Left colon (tissue), 2 donors: ENCODE measurements at places on chromosomes 6 and 20.

DNA sequence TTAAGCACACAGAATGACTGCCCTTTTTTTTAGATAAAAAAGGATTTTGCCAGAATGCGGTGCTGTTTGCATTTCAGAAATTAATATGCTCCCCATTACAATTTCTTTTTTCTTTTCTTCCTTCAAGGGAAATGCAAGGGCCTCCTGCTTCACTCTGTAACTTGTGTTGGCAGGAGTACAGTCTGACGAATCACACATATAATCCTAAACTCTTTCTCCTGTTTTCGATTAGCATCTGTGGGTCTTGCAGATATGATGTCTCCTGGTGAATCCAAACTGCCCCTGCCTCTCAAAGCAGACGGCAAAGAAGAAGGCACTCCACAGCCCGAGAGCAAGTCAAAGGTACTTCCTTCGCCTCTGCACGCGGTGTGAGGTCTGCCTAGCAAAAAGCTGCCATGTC, 149.5 kb downstream of the TMEM242 start:
- DNase-seq, result no peak

DNA sequence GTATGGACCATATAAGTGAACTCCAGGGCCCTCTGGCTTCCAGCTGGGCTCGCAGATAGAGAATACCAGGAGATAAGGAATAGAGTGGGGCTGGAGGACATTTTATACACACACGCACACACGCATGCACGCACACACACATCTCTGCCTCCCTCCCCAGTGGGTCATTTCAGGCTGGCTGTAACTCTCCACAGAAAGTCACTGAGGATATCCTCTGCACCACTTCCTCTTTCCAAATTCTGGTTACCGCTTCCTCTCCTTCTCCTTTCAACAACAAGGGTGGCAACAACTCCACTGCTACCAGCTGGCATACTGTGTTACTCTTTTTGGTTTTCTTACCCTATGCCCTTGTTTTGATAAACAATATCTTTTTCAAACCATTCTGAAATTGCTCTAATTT, 280.2 kb downstream of the COL12A1 start:
- DNase-seq, result no peak

- DNase-seq, result no peak
Observed at GRCh38 chr6:20954315-20954714, 420.1 kb downstream of the CDKAL1 start.

DNA sequence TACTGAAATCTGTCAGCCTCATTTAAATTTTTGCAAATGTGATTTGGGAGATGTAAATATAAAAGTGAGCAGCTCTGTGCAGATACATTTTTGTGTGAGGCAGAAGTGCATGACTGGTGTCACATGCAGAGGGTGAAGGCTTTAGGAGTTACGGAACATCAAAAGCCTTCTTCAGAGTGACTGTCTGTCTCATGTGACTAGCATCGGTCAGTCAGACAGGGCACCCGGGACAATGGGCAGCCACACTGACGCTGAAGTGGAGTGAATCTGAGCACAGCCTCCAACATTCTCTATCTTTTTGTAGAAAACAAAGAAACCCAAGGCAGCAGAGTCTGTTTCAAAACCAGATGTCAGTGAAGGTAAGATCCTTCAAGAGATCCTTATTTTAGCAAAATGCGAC, 7.9 kb upstream of the FAM209A start:
- DNase-seq, result no peak

GRCh38 chr6:14499841-14500240, 382.3 kb downstream of the CD83 start:
- no peak for DNase-seq

GRCh38 chr20:18059603-18060002, 1.9 kb upstream of the OVOL2 start:
- DNase-seq, result no peak

DNA sequence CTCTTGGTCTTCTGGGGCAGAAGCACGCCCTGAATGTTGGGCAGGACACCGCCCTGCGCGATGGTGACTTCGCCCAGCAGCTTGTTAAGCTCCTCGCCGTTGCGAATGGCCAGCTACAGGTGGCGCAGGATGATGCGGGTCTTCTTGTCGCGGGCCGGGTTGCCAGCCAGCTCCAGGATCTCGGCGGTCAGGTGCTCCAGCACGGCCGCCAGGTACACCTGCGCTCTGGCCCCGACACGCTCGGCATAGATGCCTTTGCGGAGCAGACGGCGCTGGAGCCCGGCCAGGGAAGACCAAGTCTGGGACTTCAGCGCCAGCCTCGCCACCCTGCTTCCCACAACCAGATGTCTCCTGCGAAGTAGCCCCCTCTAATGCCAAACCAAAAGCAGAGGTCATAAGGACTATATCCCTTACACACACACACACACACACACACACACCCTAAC, 8.0 kb upstream of the SLC17A3 start:
- peak; percentile 45 for DNase-seq

DNA sequence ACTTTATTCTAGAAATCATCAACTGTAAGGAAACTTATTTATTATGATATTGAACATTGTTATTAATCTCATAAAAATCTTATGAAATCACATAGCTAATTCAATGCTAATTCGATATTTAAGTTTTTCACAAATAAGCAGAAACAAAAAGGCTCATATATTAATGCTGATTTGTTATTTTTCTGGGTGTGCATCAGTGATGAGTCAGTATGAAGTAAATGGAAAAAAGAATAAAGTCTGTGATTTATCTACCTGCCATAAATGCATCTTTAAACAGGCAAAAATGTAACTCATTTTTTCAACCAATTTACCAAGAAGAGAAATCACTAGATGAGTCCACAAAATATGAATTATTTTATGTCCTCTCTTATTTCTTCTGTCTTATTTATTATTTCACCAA, 253.5 kb downstream of the PTPRK start:
- DNase-seq, result no peak

DNA sequence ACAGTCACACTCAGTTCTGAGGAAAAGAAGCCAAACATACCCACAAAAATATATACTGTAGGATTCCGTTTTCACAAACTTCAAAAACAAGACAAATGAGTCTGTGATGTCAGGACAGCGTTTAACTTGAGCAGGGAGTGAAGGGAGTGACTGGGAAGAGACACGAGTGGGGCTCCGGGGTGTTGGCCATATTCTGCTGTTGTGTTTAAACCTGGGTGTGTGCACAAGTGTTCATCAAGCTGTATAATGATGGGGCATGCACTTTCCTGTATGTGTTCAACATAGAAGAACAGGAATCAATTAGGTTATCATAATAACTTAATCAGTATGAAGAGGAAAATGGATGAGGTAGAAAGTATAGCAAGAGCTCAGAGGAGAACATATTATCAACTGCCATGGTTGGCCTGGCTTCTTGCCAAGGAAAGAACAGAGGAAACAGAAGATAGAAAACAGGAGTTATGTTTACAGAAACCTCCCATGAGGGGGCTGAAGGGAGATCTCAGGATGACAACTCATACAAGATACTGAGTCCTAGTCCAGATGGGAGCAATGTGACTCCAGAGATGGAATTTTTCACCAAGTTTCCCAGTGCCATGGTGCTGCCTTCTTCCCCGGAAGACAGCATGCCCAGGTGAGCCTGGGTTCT, 15.1 kb upstream of the AFDN start:
- no peak for DNase-seq

DNA sequence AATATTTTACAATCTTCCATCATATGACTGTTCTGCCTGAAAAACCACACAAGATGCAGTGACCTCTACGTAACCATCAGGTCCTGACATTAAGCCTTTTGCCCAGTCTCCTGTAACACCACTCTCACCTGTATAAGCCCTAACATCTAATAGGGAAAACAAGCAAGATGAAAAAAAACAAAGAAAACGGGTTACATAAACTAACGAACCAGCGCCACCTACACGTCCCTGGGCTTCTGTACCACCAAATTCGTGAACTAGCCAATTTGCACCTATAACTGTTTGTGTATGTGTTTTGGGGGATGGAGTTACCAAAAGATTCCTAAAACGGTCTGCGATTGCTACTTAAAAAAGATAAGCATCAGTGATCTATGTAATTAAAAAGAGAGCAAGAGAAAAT, 70.2 kb downstream of the BLOC1S5 start:
- no peak for DNase-seq

GRCh38 chr6:31558631-31559500, 11.5 kb downstream of the NFKBIL1 start:
- DNase-seq, result no peak

DNA sequence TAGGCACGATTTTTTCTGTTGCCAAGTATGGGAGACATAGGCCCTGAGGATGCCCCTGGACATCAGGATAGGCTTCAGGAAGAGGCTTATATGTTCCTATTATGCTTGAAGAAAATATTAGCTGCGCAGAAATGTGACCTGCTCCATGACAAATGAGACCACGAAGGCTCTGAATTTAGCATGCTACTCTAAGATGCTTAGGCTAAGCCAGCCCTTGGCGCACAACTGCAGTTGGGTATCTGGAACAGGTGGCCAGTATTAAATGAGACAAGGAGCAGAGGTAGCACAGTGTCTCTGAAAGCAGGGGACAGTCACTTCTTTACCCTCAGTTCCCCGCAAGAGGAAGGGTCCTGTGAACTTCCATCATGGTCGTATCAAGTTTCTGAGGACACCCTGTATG, 90.0 kb downstream of the RREB1 start:
- DNase-seq, result no peak

GRCh38 chr20:31685853-31686643, 36.6 kb downstream of the BCL2L1 start:
- DNase-seq, result no peak

GRCh38 chr20:58623579-58624473, 27.3 kb upstream of the STX16 start:
- peak; percentile 38 for DNase-seq

DNA sequence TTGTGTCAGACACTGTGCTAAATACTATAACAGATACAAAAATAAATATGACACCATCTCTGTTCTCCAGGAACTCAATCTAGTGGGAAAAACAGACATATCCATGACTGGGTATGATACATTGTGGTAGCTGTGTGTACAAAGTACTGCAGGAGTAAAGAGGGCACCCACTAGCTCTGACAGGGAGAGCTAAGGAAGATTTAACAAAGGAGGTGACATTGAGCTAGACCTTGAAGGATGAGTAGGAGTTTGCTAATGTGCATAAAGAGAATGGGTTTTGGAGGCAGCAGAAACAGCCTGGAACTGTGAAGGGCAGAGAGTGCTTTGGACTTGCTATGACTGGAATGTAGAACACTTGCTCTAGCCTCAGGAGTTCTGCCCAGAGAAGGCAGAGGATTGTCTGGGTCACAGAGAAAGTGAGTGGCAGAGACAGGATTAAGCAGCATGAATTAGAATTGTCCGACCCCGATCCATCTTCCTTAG, 14.4 kb downstream of the MMP24 start:
- DNase-seq, result no peak

- DNase-seq, result no peak
Observed at GRCh38 chr6:160218810-160219209, 39.8 kb downstream of the SLC22A2 start.
